ENCODE measurements at places on chromosomes 7 and 10. TPM values are rescaled to one million over a fixed set of nuclear protein-coding genes. Genes with fewer than 3 reads are reported as not detected.

GRCh38 chr10:75408911-75409885, 7.6 kb upstream of the ZNF503 start:
- peak; percentile 47 for DNase-seq

DNA sequence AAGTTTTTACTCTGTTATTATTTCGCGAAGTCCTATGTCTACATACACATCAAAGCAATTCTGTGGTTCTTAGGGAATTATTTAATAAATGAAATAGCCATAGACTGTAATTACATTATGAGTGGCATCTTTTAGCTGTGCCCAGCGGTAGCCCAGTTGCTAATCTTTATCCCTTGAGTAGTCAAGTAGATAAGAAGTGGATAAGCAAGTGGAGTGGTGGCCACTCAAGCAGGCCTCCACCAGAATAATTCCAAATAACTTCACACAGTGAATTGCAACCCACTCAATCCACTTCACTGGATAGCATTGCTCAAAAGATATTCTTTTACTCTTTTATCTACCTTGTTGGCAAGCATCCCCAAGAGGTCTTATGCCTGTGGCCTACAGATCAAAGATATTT, 349.7 kb downstream of the AUTS2 start:
- DNase-seq = no peak

DNA sequence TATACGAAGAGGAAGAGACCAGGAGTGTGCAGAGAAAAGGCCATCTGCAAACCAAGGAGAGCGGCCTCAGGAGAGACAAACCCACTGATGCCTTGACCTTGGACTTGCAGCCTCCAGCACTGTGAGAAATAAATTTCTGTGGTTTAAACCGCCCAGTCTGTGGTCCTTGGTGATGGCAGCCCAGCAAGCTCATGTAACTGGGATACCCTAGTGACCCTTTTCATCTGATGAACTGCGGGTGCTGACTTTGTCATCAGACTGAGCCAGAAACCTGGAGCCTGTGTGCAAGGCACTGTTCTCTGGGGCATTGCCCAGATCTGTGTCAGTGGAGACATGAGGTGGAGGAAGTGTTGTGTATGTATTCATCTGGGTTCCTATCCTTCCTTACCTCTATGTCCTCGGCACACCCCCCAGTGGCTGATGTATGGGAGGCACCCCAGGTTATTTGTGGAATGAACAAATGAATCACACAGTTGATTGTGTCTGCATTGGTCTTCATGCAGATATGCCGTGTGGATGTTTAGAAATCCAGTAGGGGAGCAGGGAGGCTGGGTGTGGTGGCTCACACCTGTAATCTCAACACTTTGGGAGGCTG, 64.5 kb upstream of the BTBD16 start:
- no peak for DNase-seq

MMP21 gene
- not detected for polyA plus RNA-seq

LRRD1 gene
- not detected for polyA plus RNA-seq

NSUN6 gene
- 4.7 TPM for polyA plus RNA-seq

GLI3 gene
- 1.2 TPM for polyA plus RNA-seq

GRCh38 chr10:113780681-113781250, 29.3 kb downstream of the PLEKHS1 start:
- no peak for DNase-seq

- DNase-seq = no peak
Observed at GRCh38 chr7:105713488-105714465, 132.5 kb upstream of the EFCAB10 start.

OPALIN gene
- polyA plus RNA-seq = 31.9 TPM

DNA sequence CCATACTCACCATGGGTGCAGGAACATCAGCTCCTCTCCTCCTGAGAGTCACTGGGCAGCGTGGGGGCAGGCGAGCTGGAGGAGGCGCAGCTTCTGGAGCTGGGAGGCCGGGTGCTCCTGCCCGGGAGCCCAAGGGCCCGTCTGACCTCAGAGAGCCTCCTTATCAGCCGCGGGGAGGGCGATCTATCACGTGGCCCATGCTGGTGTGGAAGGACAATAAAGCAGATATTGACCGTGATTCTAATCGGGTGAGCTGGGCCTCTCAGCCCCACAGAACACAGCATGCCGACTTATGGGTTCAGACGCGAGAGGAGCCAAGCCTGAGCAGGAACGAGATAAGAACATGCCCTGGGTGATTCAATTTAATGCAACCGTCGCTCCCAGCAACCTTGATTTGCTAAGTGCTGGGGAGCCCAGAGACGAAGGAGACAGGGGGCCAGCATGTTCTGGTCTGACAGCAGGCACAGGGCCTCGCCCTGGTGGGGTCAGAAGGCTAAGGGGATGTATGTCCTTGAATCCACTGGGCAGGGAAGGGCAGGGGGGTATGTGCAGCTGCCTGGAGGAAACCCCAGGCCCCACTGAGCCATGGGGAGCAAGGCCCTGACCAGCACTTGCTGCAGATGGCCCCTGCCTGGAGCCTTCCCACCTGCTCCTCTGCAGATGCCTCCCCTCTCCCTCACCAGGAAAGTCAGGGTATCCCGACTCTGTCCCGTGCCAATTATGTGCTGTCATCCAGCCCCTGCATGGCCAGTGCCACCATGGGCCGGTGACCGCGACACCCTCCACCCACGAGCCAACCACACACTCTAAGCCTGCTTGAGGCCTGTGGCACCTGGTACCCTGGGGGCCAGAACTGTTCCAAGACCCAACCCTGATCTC, 95.3 kb upstream of the RET start:
- no peak for DNase-seq

GRCh38 chr7:131969560-131969959, 413.1 kb upstream of the PODXL start:
- DNase-seq = no peak

- DNase-seq = no peak
Observed at GRCh38 chr7:831596-832166, 595 bp upstream of the SUN1 start.

DNA sequence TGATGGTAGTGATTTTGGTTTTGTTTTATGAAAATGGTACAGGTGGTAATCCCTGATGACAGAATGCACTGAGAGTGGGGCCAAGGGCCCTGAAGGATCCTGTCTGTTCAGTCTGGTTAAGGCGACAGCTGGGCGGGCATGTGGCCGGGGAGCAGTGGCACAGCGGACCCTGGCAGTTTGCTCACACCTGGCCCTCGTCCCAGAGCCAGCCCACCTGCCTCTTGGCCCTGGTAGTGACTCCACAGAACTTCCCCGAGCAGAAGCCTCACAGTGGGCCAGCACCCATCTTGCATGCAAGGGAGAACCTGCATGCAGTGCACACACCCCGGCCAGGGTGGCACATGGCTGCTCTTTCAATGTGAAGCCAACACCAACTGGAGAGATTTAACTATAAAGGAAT, 82.8 kb downstream of the ALOX5 start:
- no peak for DNase-seq

CYP2C18 gene
- polyA plus RNA-seq = not detected

- DNase-seq = no peak
Observed at GRCh38 chr10:132548869-132549268, 11.3 kb downstream of the INPP5A start.

ASAH2 gene
- 0.31 TPM for polyA plus RNA-seq

DNA sequence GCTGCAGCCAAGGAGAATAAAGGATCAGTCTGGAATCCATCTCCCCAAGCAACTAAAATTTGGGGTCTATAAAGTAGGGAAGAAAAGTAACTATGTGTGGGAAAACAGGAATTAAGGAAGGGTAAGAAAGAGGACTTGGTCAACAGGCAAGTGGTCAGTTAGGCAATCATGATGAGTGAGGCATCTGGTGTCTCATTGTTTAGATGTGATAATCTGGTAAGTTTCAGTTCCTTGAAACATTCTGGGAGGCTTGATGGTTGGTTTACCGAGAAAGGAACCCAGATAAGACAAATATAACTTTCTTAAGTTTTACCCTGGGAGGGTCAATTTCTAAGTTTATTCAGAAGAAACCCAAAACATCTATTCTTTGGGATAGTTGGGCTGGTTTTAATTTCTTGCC, 22.3 kb downstream of the HYAL4 start:
- no peak for DNase-seq

SPDYE2 gene
- polyA plus RNA-seq = not detected

MSMB gene
- not detected for polyA plus RNA-seq

GRCh38 chr7:50662996-50663395, 97.8 kb upstream of the DDC start:
- DNase-seq = no peak

- DNase-seq = no peak
Observed at GRCh38 chr7:9608560-9608959, 1175.2 kb downstream of the NXPH1 start.

GRCh38 chr7:97107192-97107800, 10.2 kb upstream of the SDHAF3 start:
- DNase-seq = no peak

- DNase-seq = no peak
Observed at GRCh38 chr7:107563081-107563774, 492 bp downstream of the COG5 start.

ECHDC3 gene
- 19.5 TPM for polyA plus RNA-seq

DNA sequence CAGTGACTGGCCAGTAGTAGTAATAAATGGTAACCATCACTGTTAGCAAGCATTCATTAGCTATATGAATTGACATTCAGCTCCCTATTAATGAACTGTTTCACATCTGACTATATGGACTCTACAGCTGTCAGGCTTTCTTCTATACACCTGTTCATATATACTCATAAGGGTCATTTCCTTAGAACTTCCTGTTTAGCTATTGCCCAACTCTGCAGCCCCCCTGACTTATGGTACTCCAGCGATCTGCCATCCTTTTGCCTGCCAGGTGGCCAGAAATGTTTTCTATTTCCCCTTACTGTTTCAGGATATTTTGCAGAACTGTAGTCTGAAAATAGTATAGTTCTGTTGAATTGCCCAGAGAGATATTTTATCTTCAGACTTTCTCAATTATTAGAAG, 56.6 kb downstream of the TASOR2 start:
- DNase-seq = no peak

DNA sequence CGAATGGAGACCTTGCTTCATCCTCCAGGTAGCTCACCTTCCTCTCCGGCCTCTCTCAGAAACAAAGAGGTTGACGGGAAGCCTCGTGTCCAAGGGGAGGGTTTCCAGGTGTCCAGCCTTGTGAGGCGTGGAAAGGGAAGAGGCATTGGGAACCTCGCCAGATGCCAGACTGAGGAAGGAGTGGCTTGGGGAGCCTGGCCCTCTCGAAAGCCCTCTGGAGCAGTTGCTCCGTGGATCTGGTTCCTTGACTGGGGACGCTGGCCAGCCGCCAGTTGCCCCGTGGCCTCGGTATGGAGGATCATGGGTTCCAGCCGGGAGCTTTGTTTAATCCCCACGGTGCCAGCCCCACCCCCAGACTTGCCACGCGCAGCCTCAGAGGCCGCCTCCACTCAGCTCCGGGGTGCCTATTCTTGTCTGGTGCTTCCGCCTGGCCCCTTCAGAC, 30.3 kb upstream of the SUN1 start:
- DNase-seq = no peak

- DNase-seq = peak; percentile 74
Observed at GRCh38 chr7:132435016-132435990, 141.0 kb downstream of the PLXNA4 start.

DNA sequence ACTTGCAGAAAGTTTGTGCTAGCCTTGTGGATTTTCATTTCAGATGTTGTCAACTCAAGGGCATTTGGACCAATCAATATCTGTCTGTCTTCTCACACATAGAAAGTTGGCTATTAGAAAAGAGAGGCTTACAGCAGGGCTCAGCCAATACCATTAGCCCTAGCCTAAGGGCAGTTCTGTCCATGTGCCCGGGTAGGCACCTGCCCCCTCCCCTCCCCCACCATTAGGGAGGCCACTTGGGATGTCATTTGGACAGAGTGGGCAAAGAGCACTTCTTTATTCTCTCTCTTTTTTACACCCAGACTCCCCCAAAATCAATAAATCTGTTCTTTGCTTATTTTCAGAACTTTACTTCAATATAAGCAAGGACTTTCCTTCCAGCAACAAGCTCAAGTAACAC, 188.5 kb upstream of the MKI67 start:
- no peak for DNase-seq

TMEM184A gene
- 4.3 TPM for polyA plus RNA-seq

SORCS3 gene
- polyA plus RNA-seq = 0.88 TPM

DNA sequence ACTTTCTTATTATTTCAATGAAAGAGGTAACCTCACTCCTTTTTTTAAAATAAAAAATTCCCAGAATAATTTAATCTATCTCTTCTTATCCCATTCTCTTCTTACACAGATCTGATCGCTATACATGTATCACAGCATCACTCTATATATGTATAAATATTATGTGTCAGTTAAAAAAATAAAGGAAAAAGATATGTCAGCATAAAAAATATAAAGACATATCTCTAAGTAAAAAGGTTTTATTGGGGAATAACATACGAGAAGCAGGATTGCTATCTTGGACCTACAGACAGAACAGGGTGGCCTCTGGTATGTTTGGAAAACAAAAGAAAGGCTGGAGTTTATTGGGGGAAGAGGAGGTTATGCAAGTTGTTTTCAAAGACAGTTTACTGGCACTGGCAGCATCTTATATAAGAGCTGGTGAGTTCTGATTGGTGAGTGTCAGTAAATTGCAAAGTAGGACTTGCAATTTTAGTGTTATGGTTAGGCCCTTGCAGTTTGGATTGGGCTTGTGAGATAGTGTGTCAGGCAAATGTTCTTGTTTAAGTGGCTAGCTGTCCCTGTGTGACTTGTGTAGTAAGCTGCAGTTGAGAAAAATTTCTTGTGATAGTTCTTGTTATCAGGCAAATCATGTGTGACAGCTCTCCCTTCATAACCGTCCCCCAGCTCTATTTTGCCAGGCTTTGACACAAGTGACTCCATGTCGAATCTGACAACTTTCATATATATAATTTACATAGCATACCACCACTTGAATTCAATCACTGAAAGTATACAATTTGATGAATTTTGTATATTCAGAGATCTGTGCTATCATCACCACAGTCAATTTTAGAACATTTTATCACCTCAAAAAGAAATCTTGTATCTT, 118.2 kb downstream of the HBP1 start:
- DNase-seq = no peak

GRCh38 chr7:39650676-39651075, 27.3 kb downstream of the RALA start:
- DNase-seq = no peak

- DNase-seq = no peak
Observed at GRCh38 chr7:55409482-55410225, 44.5 kb downstream of the LANCL2 start.

DNA sequence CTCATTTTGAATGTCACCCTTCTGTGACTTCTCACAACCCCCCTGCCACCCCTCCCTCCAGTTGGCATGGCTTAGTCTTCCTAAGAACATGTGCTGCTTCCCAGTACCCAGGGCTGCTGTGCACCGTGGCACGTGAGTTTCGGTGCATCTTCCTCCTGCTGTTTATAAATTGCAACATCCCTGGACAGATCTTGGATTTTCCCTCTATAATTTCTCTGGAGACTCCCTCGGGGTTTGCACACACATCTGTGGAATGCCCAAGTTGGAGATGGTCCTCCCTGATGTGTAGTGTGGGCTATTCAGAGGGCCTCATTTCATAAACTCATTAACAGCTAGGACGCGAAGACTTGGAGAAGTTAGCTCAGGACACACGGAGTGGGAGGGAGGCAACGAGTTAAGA, 52.9 kb downstream of the IKZF1 start:
- no peak for DNase-seq

ACTL6B gene
- 101 TPM for polyA plus RNA-seq

DNA sequence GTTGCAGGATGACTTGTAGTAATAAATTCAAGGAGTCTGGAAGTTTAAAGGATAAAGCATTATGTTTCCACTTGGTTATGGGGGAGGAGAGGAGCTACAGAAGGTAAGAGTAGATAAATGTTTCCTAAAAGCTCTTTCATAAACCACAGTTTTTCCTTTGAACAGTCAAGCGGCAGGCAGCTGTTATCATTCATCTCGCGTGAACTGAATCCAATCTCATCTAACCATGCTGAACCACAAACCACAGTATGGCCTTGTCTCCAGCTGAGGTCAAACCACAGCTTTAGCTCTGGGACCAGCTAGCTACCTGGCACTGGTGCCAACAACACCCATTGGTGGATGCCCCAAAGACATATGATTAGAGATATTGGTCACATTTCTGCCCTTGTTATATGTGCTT, 63.3 kb downstream of the NOC3L start:
- DNase-seq = no peak

Data from brain (organoid and tissue), 16 donors.